Left renal pelvis (tissue), 4 donors: ENCODE measurements at places on chromosomes 4 and X. TPM values are rescaled to one million over a fixed set of nuclear protein-coding genes. Genes with fewer than 3 reads are reported as not detected.
A peak's percentile ranks its signal among the peaks of the same experiment; 100 is the strongest.

- no peak for DNase-seq
Measured at GRCh38 chrX:124194199-124194598, 138.3 kb upstream of the TEX13D start.

GRCh38 chrX:134571796-134572195, 86.5 kb downstream of the PLAC1 start:
- no peak for DNase-seq

DNA sequence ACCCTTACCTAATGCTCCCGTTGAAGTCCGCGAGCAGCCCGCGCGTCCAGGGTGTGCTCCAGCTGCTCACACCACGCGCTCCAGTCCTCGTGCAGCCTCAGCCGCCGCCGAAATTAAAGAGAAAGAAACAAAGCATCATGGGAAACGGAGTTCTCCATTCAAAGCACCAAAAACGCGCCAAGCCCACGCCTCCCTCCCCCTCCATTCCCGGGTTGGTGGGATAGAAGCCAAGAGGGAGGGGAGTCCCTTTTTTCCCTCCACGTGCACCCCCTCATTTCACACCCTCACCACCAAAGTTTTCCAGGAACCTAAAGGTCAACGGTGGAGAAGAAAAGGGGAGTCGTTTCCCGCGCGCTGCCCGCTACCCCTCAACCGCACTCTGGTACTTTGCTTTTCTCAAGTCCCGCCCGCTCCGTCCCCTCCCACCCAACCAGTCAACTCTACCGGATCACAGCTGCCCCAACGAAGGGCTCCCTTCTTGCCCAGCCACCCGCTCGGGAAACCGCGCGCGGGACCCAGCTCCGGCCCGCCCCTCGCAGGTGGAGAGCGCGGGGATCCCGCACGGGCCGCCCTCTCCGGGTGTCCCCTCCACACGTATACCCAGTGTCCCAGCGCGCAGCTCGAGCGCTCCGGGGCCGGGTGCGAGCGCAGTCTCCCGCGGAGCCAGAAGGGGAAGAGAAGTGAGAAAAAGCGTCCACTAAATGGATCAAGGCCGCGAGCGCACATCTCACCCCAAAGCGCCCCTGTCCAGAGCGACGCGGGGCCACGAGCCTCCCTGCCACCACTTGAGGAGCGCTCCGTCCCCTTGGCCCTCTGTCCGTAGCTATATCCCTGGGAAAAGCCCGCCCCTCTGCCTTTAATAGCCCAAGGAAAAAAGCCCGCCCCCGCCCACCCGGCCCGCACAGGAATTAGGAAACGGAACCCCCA, 65.1 kb upstream of the CCDC160 start:
- no peak for DNase-seq

DNA sequence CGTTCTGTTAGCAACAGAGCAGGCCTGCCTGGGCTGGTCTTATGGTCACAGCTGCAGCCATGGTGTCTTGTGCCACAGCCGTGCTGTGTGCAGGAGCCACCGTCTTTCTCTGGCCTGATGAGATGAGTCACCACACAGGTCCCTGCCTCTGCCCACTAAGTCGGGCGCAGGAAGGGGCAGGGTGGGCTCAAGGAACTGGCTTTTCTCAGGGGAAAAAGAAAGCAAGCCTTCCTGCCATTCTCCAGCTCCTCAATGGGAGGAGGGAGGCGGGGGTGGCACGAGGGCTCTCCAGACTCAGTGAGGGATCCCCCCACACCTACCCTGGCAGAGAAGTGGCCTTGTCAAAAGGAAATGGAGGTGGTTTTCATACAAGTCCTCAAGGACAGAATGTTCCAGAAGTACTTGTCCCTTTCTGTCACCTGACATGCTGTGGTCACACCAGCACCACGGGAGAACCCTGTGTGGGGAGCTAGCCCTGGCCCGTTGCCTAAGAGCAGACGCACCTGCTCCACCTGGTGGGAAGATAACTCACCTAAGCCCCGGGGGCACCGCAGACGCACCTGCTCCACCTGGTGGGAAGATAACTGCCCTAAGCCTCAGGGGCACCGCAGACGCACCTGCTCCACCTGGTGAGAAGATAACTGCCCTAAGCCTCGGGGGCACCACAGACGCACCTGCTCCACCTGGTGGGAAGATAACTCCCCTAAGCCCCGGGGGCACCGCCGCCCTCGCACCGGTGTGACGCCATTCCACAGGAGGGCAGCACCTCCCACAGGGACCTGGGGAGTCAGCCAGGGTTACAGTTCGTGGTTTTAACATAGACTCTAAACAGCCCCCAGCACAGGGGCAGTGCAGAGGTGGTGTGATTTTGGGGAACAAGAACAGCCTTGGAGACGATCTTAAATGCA, 18.5 kb downstream of the UVSSA start:
- no peak for DNase-seq

DNA sequence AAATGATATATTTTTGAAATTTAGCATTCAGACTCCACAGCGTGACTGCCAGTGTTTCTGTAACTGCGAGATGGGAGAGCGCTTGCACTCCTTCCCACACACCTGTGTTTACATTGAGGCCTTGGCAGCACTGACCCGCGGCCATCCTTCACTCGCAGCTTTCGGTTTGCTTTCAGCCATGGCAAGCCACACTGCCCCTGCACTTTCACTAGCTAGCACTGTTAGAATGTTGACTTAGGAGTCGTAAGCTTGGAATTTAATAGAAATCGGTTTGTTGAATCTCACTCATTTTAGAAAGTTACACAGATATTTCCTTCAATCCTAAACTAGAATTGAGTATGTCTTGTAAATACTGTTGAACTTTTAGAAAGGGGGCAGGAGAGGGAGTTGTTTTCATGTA, 136.2 kb downstream of the CFAP299 start:
- peak; percentile 46 for DNase-seq

DNA sequence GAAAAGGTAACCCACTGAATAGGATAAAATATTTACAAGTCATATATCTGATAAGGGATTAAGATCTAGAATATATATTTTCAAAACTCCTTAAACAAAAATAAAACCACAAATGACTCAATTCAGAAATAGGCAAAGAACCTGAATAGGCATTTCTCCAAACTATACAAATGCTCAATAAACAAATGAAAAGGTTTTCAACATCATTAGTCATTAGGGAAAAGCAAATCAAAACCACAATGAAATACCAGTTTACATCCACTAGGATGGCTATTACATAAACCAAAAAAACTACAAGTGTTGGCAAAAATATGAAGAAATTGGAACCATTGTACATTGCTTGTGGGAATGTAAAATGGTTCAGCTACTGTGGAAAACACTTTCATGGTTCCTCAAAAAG, 167.0 kb upstream of the GALNT7 start:
- no peak for DNase-seq

- no peak for DNase-seq
Measured at GRCh38 chrX:101419489-101419888, 11.5 kb downstream of the HNRNPH2 start.

GRCh38 chrX:71162981-71163380, 18.3 kb downstream of the NLGN3 start:
- DNase-seq, result no peak

GRCh38 chr4:152633118-152633517, 46.7 kb downstream of the TMEM154 start:
- DNase-seq, result no peak

DNA sequence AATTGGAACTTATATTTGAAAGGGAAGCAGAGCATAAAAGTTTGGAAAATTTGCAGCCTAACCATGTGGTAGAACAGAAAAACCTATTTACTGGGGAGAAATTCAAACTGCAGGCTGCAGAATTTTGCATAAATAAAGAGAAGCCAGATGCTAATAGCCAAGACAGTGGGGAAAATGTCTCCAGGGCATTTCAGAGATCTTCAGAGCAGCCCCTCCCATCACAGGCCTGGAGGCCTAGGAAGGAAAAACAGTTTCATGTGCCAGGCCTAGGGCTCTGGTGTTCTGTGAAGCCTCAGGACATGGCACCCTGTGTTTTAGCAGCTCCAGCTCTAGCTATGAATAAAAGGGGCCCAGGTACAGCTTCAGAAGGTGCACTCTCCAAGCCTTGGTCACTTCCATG, 648.7 kb upstream of the FRG1 start:
- DNase-seq, result no peak

- no peak for DNase-seq
Measured at GRCh38 chrX:37075892-37076595, 67.9 kb downstream of the FAM47C start.

- peak; percentile 52 for DNase-seq
Measured at GRCh38 chrX:68433155-68433980, at the start of gene OPHN1. Gene OPHN1, minus strand, starts transcription at chrX:68433495. Its CDS starts 475 bp downstream, at chrX:68433020.

GRCh38 chrX:64427281-64427680, 32.0 kb upstream of the MTMR8 start:
- no peak for DNase-seq

GRCh38 chr4:24971192-24971591, 58.4 kb upstream of the CCDC149 start:
- no peak for DNase-seq

- no peak for DNase-seq
Measured at GRCh38 chrX:19535476-19535875, 20.2 kb upstream of the MAP3K15 start.

- DNase-seq, result no peak
Measured at GRCh38 chr4:92262371-92262770, 41.4 kb upstream of the GRID2 start.

- no peak for DNase-seq
Measured at GRCh38 chr4:21469438-21470300, 478.9 kb downstream of the KCNIP4 start.

GRCh38 chrX:110156167-110156754, 153.3 kb downstream of the TMEM164 start:
- DNase-seq, result no peak

DNA sequence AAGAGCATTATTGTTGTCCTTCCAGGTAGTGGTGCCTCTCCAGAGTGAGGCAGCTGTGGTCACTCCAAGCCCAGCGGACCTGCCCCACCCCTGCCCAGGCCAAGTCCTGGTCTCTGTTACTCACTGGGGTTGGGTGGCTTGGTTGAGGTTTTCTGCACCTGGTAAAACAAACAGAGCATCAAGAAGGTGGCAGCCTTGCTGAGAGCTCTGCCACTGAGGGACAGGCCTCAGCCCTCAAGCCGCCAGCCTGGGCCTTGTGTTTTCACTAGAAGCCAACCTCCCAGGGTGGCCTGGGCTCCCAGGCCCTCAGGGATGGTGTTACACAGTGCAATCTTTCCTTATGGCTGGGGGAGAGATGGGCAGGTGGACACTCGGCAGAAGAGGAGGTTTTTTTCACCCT, 182.7 kb downstream of the BCOR start:
- DNase-seq, result no peak

DNA sequence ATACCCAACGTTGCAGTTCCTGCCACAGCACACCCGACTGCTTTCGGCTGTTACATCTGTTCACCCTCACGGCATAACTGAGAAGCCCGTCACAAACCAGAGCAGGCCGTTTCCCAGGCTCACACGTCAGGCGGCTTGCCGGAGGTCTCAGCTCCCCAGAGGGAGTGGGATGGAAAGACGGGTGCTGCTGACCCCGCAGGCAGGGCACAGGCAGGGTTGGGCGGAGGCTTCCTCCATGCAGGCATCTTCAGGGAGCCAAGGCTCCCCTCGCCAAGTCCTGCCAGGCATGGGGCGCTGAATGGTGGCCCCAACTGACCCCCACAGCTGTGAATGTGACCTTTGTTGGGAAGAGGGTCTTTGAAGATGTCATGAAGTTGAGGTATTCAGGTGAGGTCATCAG, 57.5 kb downstream of the ACOX3 start:
- no peak for DNase-seq

DNA sequence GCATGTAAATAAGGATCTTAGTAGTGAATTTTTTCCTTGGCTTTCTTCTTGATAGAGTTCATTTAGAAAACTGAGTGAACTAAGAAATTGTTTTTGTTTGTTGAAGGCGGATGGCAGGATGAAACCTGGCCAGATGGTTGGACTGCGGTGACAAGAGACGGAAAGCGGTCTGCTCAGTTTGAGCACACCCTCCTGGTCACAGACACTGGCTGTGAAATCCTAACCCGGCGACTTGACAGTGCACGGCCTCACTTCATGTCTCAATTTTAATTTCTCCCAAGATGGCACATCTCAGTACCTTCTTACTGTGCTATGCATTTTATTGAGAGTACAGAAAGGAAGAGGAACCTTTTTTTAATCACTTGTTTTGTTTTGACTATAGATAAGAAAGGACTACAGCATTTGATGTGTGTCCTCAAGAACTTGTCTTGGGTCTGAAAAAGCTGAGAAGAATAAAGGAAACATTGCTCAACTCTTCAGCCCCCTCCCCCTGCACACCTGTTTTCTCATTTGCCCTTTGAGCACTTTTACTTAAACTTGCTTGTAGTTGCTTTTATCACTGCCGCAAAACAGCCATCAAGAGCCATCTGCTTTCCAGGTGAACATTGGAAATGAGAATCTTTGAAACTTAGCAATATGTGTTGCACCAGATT, 27.4 kb downstream of the ADH5 start:
- no peak for DNase-seq

- no peak for DNase-seq
Measured at GRCh38 chr4:113899271-113900070, 80.0 kb downstream of the ARSJ start.

GRCh38 chrX:4622486-4623167, 909.2 kb upstream of the PRKX start:
- DNase-seq, result peak; percentile 5

- no peak for DNase-seq
Measured at GRCh38 chrX:27236681-27237080, 226.5 kb downstream of the PPP4R3C start.

- DNase-seq, result no peak
Measured at GRCh38 chr4:61511716-61512488, 311.8 kb downstream of the ADGRL3 start.

- no peak for DNase-seq
Measured at GRCh38 chr4:95415346-95415771, 133.4 kb downstream of the UNC5C start.

- no peak for DNase-seq
Measured at GRCh38 chr4:109238746-109239145, 63.7 kb downstream of the COL25A1 start.

DNA sequence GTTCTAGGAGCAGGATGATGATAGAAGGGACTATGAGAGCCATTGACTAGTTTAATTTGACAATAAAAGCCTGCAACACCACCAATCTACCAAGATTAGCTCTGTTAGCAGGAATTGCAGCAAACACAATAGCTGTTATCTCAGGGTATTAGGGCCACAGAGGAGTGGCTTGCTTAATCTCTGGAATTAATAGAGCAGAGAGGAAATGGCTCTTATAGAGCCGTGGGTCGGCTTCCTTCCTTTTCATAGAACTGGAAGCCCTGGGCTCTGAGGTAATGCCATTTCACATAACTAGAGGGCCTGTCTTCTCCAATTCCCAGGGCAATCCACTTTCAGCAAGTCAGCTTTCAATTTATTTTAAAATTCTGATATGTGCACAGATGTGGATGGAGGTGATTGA, 83.0 kb downstream of the MAMLD1 start:
- DNase-seq, result no peak

- no peak for DNase-seq
Measured at GRCh38 chr4:108144451-108144850, 24.3 kb downstream of the LEF1 start.

- DNase-seq, result no peak
Measured at GRCh38 chr4:1809754-1810502, 16.8 kb downstream of the FGFR3 start.

Gene FRG2
- not detected for polyA plus RNA-seq

Gene SORBS2
- polyA plus RNA-seq, result 65.1 TPM

Gene CCSER1
- 20.3 TPM for polyA plus RNA-seq

Gene FGFR3
- polyA plus RNA-seq, result 90.0 TPM

Gene TRIM61
- polyA plus RNA-seq, result 2.2 TPM

Gene KLHL13
- 91.1 TPM for polyA plus RNA-seq

Gene TMPRSS11A
- polyA plus RNA-seq, result not detected

Gene TMEM47
- polyA plus RNA-seq, result 34.4 TPM

Gene CENPVL2
- polyA plus RNA-seq, result 0.16 TPM

Gene MAGEE2
- 0.62 TPM for polyA plus RNA-seq

Gene LGI2
- polyA plus RNA-seq, result 20.7 TPM

Gene VCX3B
- polyA plus RNA-seq, result not detected

Gene HTN3
- polyA plus RNA-seq, result not detected

Gene MID2
- polyA plus RNA-seq, result 12.4 TPM

Gene MAGEA8
- 0.10 TPM for polyA plus RNA-seq

Gene PIR
- 5.9 TPM for polyA plus RNA-seq

Gene GAGE13
- not detected for polyA plus RNA-seq
